ENCODE measurements at places on chromosomes 13 and 19.

- no peak for DNase-seq
Measured at GRCh38 chr19:40279761-40280607, 5.2 kb downstream of the AKT2 start.

DNA sequence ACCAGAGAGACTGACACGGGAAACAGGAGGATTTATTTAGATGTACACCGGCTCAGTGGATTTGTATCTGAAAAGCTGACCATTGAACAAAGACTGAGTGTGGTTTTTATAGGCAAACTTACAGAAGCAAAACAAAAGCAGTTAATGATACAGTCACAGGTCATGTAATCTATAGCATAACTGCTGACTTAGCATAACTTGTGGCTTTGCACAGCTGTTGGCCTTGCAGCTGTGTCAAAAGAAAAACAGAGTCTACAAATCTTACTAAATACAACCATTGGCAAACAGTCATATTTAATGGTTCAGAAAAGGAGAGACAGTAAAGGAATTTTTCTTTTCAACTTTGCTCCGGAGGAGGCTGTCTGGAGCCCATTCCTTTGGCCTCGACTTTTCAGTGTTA lies 2.3 kb upstream of the ILF3 start:
- DNase-seq: no peak

- no peak for DNase-seq
Measured at GRCh38 chr19:11453468-11454341, 18.3 kb downstream of the PRKCSH start.

DNA sequence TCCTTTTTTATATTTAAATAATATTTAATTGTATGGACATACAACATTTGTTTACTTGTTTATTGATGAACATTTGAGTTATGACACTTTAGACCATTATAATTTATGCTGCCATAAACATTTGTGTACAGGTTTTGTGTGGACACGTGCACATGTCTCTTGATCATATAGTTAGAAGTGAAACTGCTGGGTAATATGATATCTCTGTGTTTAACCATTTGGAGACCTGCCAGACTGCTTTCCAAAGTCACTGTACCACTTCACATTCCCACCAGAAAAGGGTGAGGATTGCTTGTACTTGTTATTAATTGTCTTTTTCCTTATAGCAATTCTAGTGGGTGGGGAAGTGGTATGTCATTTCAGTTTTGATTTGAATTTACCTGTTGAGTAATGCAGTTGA lies 145.6 kb upstream of the KLHL1 start:
- DNase-seq: peak; percentile 93

GRCh38 chr19:15640294-15640903 lies at the start of gene CYP4F3:
Gene CYP4F3, plus strand, starts transcription at chr19:15640897. Its CDS starts 519 bp downstream, at chr19:15641416.
- DNase-seq: peak; percentile 30
